ENCODE measurements at places on chromosomes 5 and 9. TPM values are rescaled to one million over a fixed set of nuclear protein-coding genes. Genes with fewer than 3 reads are reported as not detected.

PCDHGA5 gene
- 0.23 TPM for total RNA-seq

INSL6 gene
- total RNA-seq = not detected

- H3K27ac ChIP-seq = no peak within 1 kb of the TSS
- H3K4me1 ChIP-seq = no peaks in the 10 kb centered on the region
- DNase-seq = no peak
- no peak within 1 kb of the TSS for H3K4me3 ChIP-seq
- H3K36me3 ChIP-seq = no peaks in the 10 kb centered on the region
- no peaks in the 10 kb centered on the region for H3K27me3 ChIP-seq
Measured at GRCh38 chr9:114098936-114099668, at the start of gene KIF12. TSS of gene KIF12 (minus strand) at chr9:114099292. CDS start at chr9:114099276, 16 bp downstream.

- no peaks in the 10 kb centered on the region for H3K4me1 ChIP-seq
- H3K27me3 ChIP-seq = no peaks in the 10 kb centered on the region
- DNase-seq = no peak
- no peaks in the 10 kb centered on the region for H3K36me3 ChIP-seq
Measured at GRCh38 chr9:27414220-27414761, 109.8 kb upstream of the IFNK start.

DNA sequence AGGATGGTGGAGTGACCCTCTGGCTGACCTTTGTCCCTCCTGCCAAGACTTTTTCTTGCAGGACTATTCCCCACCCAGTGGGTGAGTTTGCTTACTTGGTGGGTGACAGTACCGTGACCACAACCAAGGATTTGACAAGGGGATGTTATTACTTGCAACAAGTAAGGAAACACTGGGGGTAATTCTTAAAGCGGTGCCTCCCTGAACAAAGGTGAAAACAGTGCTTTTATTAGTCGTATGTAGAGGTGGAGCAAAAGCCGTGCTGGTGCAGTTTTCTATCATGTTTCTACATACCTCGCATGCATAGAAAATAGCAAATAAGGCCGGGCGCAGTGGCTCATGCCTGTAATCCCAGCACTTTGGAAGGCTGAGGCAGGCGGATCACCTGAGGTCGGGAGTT, 41.0 kb upstream of the KDM4C start:
- H3K4me3 ChIP-seq = peak overlapping the region; percentile 68
- H3K36me3 ChIP-seq = no peaks in the 10 kb centered on the region
- H3K27me3 ChIP-seq = no peaks in the 10 kb centered on the region
- peak overlapping the region; percentile 73 for H3K27ac ChIP-seq

Measured in GM12878 (cell line).